ENCODE measurements at places on chromosomes 12 and 14. TPM values are rescaled to one million over a fixed set of nuclear protein-coding genes. Genes with fewer than 3 reads are reported as not detected.

GRCh38 chr12:121741743-121742142 is 29.2 kb downstream of the TMEM120B start:
- H3K4me3 ChIP-seq: no peak overlapping the region
- no peaks in the 10 kb centered on the region for H3K36me3 ChIP-seq
- DNase-seq: peak; percentile 65
- no peaks in the 10 kb centered on the region for H3K27me3 ChIP-seq

- H3K4me3 ChIP-seq: no peak overlapping the region
- no peak for DNase-seq
- H3K27ac ChIP-seq: no peak overlapping the region
- H3K27me3 ChIP-seq: no peaks in the 10 kb centered on the region
- H3K36me3 ChIP-seq: no peaks in the 10 kb centered on the region
Observed at GRCh38 chr12:93448796-93449195, 7.0 kb upstream of the UBE2N start.

DNA sequence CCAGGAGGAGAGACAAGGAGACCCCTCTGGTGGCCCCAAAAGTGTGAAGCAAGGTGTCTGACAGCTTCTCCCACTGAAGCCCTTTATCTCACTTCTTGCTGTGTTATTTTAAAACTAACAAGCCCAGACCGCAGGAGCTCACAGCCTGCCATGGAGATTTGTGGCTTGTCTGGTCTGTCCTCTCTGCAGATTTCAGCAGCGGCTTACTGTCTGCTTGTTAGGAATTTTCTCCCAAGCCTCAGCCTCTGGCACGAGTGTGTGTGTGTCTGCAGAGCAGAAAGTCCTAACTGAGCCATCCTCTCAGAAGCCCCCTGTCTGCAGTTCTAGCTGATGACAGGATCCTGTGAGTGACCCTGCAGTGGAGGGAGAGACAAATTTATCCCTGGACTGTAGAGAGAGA is 87.9 kb upstream of the HSPB8 start:
- H3K36me3 ChIP-seq: no peaks in the 10 kb centered on the region
- H3K4me1 ChIP-seq: no peaks in the 10 kb centered on the region
- DNase-seq: no peak
- H3K27ac ChIP-seq: no peak overlapping the region
- H3K4me3 ChIP-seq: no peak overlapping the region

PRB2 gene
- not detected for polyA plus RNA-seq

TAS2R9 gene
- not detected for polyA plus RNA-seq
